Frontal cortex (tissue), 4 donors: ENCODE measurements at places on chromosomes 1 and 21. TPM values are rescaled to one million over a fixed set of nuclear protein-coding genes. Genes with fewer than 3 reads are reported as not detected.

The HNRNPCL2 gene
- not detected for total RNA-seq

GRCh38 chr1:98287626-98288025 lies 366.8 kb upstream of the DPYD start:
- no peak for DNase-seq

DNA sequence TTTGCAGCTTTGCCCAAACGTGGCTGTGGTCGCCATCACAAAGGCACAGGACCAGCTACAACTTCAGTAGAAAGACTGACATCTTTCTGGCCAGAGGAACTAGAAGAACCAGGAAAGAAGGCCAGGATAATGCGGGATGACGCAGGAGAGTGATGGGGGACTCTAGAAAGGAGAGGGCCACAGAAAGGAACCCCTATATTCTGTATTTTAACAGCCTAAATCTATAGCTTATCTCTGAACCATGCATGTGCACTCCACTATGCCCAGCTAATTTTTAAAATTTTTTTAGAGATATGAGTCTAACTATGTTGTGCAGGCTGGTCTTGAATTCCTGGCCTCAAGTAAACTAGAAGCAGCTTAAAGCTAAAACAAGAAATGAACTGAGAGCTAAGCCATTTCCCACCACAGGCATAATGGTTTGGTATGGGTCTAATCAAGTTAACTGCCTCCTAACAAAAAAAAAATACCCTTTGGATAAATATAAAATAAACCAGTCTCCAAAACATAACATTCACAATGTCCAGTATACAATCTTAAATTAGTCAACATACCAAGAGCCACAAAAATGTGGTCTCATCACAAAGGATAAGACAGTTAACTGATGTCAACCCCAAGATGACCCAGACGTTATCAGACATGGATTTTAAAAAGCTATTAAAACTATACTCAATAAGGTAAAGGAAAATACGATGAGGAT lies 18.0 kb downstream of the LTN1 start:
- no peak for DNase-seq

The CASP9 gene
- total RNA-seq = 2.0 TPM

- no peak for DNase-seq
These were observed 82.4 kb upstream of the TLR5 start for GRCh38 chr1:223225481-223225880.

The SLC25A33 gene
- total RNA-seq = 12.2 TPM

- DNase-seq = no peak
These were observed 44.6 kb downstream of the UBE2U start for GRCh38 chr1:64248065-64248464.

The SCCPDH gene
- 79.9 TPM for total RNA-seq

The MROH9 gene
- not detected for total RNA-seq

GRCh38 chr1:214184992-214185391 lies 96.0 kb upstream of the SMYD2 start:
- no peak for DNase-seq

DNA sequence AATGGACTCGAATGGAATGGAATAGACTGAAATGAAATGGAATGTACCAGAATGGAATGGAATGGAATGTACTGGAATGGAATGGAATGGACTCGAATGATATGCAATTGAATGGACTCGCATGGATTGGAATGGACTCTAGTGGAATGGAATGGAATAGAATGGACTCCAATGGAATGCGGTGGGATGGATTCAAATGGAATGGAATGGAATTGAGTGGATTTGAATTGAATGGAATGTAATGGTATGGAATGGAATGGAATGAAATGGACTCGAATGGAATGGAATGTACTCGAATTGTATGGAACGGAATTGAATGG lies 99.6 kb upstream of the FBXO28 start:
- DNase-seq = no peak

DNA sequence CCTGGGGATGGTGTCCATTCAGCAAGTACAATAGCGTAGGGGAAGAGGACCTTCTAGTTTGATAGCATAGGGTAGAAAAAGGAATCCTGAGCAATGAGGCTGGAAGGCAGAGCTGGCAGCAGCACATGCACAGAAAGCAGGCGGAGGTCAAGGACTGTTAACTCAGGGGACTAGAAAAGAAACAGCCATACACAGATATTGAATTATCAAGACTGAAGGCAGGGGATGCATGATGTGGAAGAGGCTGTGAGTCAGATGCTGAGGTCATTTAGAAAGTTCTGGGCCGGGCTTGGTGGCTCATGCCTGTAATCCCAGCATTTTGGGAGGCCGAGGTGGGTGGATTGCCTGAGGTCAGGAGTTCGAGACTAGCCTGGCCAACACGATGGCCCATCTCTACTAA lies 65.6 kb downstream of the OPTC start:
- no peak for DNase-seq

GRCh38 chr1:245752561-245752960 lies 597.8 kb downstream of the KIF26B start:
- DNase-seq = no peak

GRCh38 chr1:59139396-59139795 lies 157.5 kb upstream of the FGGY start:
- no peak for DNase-seq

DNA sequence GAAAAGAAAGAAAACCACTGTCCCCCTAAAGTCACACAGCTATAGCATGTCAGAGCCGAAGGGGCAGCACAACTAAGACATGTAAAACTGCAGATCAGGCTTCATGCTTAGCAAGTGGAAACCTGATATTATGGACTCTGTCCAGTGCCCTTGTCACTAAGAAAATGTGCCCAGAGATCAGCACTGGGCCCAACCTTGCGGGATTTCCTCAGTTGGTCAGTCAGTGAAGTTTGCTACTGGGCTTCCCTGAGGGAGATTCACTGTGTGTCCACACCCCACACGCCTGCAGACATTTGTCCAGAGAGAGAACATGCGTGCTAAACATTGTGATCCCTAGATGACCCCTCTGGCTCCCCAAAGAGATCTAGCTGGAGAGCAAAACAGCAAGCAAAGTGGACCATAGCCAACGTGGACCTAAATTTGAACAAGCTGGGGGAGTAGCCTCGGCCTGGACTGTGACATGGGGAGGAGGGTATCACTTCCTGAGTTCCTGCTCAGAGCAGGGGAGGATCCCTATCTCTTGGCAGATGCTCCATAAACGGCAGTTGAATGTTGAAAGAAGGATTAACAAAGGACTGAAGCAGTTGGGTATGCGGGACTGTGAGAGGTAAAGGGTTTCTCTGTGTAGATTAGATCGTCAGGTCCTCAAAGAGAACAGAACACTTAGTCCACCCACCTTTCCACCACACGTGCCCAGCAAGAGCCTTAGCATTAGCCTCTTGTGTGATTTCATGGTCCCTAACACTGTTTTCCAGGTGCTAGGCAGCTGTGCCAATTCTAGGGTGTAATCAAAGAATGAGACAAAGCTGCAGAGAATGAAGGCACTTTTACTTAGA lies 53.6 kb downstream of the GLUL start:
- no peak for DNase-seq

DNA sequence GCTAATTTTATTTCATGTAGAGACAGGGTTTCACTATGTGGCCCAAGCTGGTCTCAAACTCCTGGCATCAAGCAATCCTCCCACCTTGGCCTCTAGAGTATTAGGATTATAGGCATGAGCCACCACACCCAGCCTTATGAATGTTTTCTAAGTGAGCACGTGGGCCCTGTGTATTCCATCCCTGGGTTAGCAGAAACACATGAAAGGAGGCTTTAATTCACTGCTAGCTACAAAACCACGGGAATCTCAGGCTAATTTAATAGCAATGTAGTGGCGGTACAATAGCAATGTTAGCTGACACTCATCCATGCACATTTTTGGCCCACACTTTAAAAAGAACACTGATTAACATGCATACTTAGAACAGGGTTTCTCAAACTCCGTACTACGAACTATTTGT lies 32.0 kb downstream of the VTCN1 start:
- no peak for DNase-seq

DNA sequence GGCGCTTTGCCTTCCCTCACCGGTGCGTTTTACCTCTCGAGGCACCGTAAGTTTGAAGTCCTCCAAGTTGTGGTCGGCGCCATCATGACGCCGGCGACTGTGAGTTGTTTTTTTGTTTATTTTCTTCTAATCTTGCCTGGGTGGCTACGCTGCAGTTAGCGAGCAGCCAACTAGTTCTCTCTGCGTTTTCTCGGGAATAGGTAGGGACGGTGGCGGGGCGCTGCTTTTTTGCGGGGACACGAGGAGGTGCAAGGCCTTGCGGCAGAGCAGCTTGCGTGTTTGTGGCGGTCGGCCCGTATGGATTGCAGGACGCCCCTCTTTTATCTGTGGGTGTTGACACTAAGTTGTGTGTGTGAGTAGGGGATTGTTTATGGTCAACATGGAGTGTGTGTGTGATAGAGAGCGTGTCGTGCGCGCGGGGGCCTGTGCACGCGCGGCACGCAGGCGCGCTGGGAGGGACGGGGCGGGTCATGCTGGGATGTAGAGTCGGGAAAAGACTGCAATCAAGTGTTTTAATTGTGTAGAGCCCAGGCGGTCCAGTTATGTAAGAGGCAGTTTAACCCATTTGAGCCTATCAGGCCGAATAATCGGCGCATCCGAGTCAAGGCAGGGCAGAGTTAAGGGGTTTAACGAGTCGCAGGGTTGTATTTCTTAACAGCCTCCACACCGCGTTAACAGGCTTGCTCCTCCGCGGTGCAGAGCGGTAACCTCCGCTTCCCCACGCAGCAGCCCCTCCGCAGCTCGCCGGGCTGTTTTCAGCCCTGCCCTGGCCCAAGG lies 1.2 kb upstream of the NEGR1 start:
- peak; percentile 57 for DNase-seq

The TMPRSS3 gene
- total RNA-seq = not detected

DNA sequence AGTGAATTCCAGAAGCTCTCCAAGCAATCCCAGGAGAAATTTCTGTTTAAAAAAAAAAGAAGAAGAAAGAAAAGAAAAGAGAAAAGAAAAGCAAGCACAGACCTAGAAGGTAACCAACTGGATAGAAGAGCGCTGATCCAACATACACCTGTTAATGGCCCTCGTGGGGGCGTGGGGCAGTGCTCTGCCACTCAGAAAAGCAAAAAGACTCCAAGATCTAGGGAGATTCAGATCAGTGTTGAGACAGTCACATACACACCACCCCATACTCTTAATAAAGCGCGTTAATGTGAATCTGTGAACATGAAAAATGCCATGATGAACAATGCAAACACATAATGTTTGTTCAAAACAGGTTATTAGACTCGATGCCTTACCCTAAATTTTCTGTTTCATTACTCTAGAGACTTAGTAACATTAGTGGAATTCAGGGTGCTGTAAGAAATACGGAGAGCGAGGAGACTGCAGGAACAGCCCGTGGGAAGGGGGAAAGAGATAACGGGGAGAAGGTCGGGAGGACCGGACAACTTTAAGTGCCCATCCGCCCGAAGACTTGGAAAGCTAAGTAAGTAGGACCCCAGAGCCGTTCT lies 406 bp downstream of the NME7 start:
- DNase-seq = no peak

The MUL1 gene
- 17.5 TPM for total RNA-seq

GRCh38 chr1:235513495-235514366 lies 9.5 kb upstream of the B3GALNT2 start:
- no peak for DNase-seq

- no peak for DNase-seq
These were observed 33.4 kb downstream of the CAPN2 start for GRCh38 chr1:223745731-223746130.

The CRP gene
- total RNA-seq = not detected

The EPHX1 gene
- 4.5 TPM for total RNA-seq

- no peak for DNase-seq
These were observed 8.1 kb upstream of the EPS15 start for GRCh38 chr1:51527144-51527543.

- DNase-seq = no peak
These were observed 98.3 kb upstream of the CD55 start for GRCh38 chr1:207223162-207223561.

The TMEM52 gene
- total RNA-seq = 1.6 TPM

GRCh38 chr1:172176206-172176605 lies 244.3 kb upstream of the C1orf105 start:
- no peak for DNase-seq

GRCh38 chr1:67629370-67630075 lies 55.5 kb upstream of the GADD45A start:
- DNase-seq = no peak

GRCh38 chr21:31837618-31838390 lies 35.0 kb upstream of the HUNK start:
- DNase-seq = no peak

DNA sequence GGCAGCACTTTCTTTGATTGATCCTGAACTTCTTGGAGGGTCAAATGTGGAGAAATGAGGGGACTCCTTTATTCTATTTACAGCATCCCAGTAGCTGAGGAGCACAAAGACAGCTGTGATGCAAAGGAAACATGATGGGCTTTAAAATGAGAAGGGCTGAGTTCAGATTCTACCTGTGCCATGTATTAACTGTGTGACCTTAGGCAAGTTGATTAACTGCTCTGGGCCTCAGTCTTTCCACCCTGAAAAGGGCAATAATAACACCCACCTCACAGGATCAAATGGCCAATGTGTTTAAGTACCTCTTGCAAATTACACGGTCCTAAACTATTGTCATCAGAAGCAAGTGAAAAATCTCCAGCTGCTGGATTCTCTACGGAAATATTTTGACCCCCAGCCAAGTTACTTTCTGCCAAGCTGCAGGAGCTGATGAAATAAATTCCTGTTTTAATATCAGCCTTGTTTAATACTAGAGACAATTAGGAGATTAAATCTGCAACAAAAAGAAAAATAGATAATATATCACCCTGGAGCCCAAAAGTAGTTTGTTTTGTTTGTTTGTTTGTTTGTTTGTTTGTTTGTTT lies 15.7 kb downstream of the TMEM81 start:
- DNase-seq = no peak

GRCh38 chr21:44813727-44814126 lies 4.1 kb downstream of the SUMO3 start:
- no peak for DNase-seq

The ACKR1 gene
- 0.41 TPM for total RNA-seq

The C1QB gene
- total RNA-seq = 5.3 TPM

The SLAMF8 gene
- not detected for total RNA-seq

GRCh38 chr1:86990826-86991225 lies 76.4 kb downstream of the HS2ST1 start:
- DNase-seq = no peak

GRCh38 chr1:214491468-214492146 lies 59.8 kb downstream of the PTPN14 start:
- DNase-seq = no peak

The OR2L8 gene
- 0.82 TPM for total RNA-seq

The CHAF1B gene
- 1.6 TPM for total RNA-seq

DNA sequence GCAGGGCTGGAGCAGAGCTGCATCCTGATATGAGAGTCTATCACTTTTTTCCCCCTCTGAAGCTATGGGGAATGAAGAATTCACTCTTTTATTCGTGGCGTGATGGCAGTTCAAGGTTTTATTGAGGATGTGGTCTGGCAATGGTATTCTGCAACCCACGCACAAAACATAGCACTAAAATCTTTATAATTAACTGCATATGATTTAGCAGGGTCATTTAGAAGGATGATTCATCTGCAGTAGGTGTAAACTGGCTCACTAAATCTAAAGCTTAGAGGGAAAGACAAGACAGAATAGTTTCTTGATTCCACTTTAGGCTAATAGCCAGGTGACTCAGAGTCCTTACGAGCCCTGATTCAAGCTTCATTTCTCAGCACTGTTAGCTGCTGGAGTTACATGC lies 25.0 kb upstream of the CHRM3 start:
- DNase-seq = peak; percentile 4
